Activated CD8-positive, alpha-beta memory T cell treated with anti-CD3 and anti-CD28 coated beads for 24 hours (primary cell): ENCODE measurements at places on chromosomes 7 and 10.

- no peak for DNase-seq
Measured at GRCh38 chr10:84846658-84847316, 518.4 kb downstream of the CCSER2 start.

DNA sequence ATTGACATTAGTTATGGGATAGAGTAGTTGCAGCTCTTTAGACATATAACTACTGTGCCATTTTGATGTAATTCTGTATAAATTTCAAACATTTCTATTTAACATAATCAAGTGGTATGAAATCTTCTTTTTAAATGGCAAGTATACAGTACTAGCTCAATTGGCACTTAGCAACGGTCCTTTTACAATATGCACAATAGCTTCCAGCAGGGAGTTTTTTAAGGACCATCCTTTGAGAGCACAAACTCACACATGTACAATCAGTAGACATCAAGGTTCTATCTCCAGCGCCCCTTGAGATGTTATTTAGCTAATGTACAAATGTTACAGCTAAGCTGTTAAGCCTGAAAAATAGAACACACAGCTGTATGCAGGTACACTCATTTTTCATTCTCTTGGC lies 480.7 kb downstream of the TFEC start:
- no peak for DNase-seq

- DNase-seq: no peak
Measured at GRCh38 chr10:86113044-86113443, 253.6 kb downstream of the GRID1 start.

- DNase-seq: no peak
Measured at GRCh38 chr7:23470330-23471105, at the start of gene IGF2BP3. TSS of gene IGF2BP3 (minus strand) at chr7:23470491. CDS start at chr7:23470110, 381 bp downstream.

DNA sequence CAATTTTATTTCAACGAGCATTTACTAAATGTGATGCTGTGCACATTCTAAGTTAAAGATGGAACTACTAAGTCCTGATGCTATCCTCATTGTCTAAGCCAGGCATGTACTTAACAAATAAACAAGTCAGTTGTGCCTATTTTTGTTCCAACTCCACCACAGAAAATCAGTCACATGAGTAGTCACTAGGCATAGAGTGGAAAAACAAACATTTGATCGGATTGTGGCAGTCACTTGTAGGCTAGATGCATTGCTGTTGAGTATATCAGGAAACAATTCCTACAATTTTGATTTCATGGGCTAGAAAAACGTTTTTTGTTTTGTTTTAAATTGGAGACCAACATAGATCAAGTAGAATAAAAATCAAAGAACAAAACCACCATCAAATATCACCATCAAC lies 177.6 kb upstream of the SLC25A13 start:
- DNase-seq: no peak

GRCh38 chr7:128877756-128878120 lies 15.1 kb downstream of the ATP6V1F start:
- DNase-seq: no peak

DNA sequence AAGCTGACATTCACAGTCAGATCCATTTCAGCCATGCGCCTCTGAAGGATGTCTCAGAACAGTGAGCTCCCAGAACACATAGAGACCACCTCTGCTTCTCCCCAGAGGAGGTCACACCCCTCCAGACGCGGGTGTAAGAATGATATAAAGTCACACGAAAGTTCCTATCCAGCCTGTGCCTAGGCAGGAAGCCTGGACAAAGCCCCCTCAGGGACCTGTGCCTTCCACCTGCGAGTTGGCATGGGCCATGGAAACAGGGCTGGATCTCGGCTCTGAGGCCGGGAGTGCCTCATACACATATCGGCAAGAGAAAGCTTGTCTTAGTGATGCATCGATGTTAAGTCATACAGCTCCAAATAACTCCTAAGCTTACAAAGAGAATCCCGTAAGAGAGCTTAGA lies 5.0 kb downstream of the VIPR2 start:
- DNase-seq: peak; percentile 49

- no peak for DNase-seq
Measured at GRCh38 chr10:24853661-24854060, 98.7 kb downstream of the PRTFDC1 start.

DNA sequence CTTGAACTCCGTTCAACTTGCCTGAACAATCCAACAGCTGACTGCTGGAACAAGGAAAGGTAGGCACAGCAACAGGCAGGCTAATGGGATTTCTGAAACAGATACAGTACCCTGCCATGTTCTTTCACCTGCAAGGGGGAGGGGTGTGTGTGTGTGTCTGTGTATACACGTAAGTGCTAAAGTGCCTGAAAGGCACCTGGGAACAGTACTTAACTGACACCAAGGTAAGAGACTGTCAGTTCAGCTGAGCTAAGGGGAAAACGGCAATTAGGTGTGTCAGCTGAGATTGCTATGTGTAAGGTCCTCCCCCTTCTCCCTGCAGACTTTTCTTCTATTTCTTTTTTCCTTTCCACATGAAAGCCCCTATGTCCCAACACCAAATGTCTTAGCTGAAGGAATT lies 27.0 kb downstream of the NAMPT start:
- no peak for DNase-seq

DNA sequence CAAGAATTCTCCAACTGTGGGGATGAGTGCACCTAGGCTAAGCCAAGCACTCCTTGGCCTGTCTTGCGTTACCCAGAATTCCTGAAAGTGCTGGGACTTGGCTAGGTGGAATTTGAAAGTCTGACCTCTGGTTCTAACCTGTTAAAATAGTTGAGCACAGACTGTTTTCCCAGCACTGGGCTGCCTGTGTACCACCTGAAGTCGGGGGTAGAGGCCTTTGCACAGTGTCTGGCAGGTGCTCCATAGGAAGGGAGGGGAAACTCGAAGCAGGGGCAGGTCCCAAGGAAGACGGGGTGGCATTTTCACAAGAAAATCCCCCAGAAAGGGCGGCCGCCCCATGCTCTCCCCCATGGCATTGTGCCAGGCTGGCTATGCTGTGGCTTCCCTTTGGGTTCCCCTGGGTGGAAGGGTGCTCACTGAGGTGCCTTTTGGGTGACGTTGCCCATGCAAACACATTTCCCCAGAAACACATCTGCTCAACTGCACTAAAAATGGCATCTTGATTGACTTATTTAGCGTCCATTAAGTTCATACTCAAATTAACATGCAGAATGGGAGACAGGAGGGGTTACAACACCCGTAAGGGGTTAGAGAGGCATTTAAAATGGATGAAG lies 62.9 kb downstream of the SYPL1 start:
- DNase-seq: no peak

- no peak for DNase-seq
Measured at GRCh38 chr10:89699581-89700064, 1.8 kb upstream of the KIF20B start.

DNA sequence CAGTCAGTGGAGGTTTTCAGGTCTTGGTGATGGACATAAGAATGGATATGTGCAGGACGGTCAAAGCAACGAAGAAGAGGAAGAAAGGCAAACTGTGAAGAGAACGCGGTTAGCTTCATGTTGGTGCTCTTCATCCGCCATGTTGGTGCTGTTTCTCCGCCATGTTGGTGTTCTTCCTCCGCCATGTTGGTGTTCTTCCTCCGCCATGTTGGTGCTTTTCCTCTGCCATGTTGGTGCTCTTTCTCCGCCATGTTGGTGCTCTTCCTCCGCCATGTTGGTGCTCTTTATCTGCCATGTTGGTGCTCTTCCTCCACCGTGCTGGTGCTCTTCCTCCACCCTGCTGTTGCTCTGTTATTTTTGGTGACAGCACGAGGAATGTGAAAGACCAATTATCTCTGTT lies 95.4 kb downstream of the DOCK1 start:
- no peak for DNase-seq

GRCh38 chr7:85154282-85154937 lies 32.4 kb downstream of the SEMA3D start:
- no peak for DNase-seq

DNA sequence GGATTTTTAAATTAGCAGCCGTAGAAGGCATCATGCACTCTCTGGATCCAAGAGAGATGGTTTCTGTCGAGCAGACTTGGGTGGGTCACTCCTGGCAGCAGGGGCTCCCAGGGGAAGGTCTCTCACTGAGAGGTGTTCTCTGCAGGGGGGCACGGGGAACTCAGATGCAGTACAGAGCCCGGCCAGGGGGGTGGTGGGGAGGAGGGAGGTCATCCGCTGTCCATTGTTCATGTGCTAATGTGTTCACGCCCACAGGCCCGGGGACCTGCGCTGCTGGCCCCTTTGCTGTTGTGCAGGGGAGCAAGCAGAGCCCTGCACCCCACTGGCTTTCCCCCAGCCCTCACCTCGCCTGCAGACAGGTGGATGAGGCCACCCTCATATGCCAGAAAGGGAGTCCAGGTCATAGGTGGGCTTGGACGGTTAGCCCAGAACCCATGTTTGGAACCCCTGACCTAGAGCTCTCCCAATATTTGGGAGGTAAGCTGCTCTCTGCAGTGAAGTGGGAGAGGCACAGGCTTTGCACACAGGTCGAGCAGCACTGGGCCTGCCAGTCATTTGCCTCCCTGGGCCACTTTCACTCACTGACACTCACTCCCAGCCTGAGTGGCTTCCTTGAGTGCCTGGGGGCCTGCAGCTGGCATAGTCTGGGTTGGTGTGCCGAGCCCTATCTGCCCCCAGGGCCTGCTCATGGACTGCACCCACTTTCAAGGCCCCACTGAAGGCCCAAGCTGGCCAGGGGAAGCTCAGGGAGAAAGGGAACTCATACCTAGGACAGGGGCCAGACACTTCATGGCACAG lies 12.6 kb upstream of the TBRG4 start:
- no peak for DNase-seq

- DNase-seq: no peak
Measured at GRCh38 chr10:62893036-62893435, 76.9 kb upstream of the EGR2 start.

DNA sequence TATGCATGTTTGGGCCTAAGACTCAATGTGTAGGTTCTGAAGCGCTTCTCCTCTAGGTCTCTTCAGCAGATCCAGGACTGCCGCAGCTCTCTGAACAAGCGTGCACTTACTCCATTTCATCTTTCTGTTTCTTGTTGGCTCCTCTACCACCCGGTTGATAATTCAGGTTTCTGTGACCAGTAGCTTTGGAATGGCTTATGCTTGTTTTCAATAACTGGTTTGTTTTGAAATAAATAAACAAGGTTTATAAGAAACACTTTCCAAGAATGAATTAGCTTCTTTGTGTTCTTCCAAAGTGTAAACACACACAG lies 1.5 kb downstream of the MDFIC start:
- DNase-seq: no peak

DNA sequence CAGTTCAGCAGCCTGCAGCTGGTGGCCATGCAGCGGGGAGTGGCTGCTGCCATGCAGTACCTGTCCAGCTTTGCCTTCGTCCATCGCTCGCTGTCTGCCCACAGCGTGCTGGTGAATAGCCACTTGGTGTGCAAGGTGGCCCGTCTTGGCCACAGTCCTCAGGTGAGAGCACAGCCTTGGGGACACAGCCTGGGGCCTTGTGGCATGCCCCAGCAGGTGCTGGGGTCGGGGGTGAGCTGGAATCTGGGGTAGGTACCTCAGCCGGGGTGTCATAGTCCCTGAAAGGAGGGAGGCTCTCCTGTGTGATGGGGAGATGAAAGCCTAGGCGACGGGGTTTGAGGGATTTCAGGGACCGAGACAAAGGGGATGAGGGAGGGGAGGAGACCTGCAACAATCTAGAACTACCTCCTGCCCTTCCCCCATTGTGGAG lies 14.1 kb downstream of the EPHB6 start:
- no peak for DNase-seq

GRCh38 chr10:7315906-7316305 lies 94.9 kb downstream of the SFMBT2 start:
- no peak for DNase-seq
